ENCODE measurements at places on chromosomes 13 and 19.

- DNase-seq, result no peak
Observed at GRCh38 chr19:48728911-48729664, 9.6 kb upstream of the MAMSTR start.

DNA sequence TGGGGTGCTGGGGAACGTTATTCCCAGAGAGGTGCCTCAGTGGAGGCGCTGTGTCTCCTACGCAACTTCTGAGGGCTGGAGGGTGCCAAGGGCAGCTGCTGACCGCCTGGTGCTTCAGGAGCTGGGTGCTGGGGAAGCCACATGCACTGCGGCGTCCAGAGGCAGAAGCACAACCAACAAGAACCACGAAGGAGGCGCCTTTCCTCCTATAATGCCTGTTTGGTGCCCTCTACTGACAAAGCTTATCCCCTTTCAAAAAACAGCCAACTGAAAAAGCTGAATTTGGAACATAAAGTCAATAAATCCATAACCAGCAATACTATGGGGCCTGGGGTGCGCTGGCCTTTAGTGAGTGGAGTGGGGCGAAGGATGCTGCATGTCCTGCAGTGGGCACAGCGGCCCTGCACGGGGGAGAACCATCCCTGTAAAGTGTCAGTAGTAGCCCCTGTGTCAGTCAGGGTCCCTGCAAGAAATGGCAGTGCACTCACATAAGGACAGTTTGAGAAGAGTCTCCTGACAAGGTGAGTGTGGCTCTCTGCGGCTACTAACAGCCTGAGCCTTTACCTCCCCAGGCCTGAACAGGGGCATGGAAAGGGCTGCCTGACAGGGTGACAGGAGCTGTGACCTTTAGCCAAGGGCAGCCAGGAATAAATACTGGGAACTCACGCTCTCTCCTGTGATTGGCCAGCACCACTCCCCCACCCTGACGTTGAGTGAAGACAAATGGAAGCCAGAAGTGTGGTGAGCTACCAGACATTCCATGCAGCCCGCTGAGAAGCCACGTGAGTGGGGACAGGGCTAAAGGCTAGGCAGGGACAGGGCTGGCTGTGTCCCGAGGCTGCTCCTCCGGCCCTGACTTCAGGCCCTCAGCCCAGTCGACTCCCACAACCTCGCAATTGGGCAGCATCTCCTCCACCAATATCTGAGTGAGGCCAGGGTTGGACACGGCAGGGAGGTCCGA lies 4.5 kb upstream of the B3GNT8 start:
- no peak for DNase-seq

DNA sequence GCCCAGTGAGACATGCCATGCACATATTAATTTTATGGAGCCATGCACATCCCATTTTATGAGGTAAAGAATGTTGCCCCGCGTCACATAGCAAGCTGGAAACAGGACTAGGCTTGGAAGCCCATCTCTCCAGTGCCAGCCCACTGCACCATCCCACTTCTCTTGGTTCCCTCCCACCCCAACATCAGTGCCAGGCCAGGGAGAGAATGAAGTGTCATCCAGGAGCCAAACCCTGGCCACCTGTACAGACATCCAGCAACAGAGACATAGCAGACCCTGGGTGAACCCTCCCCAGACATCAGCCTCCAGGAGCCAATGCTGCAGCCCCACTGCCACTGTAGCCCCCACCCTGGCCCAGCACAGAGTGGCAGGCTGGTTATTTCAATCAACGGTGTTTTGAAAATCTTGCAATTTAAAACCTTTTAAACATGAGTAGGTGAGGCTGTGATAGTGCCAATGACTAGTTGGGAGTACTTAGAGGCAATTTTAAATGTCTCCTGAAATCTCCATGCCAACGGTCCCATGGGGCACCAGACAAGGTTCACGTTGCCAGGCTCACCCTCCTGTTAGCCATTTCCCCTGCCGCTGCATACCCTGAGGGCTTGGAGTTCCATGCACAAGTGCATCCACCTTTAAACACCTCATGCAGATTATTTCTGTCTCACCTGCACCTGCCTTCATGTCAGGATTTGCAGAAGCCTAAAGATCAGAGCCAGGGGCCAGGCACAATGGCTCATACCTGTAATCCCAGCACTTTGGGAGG lies 34.7 kb downstream of the VSTM2B start:
- DNase-seq, result peak; percentile 7

DNA sequence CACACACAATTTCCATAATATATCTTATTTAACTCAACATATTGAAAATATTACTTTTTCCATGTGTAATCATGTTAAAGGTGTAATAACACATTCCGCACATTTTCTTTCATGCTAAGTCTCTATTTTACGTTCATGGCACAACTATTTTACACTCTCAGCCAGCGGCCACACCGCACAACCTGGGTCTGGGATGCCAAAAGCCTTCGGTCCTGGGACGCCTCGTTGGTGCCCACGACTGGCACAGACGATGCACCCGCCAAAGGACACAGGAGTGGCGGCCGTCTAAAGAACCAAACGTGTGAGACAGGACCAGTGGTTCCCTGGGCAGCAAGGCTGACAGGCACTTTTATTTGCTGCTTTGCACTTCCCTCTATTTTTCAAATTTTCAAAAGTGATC lies 10.0 kb upstream of the PROZ start:
- DNase-seq, result peak; percentile 0

- no peak for DNase-seq
Observed at GRCh38 chr19:45216667-45217066, 28.5 kb downstream of the EXOC3L2 start.

- no peak for DNase-seq
Observed at GRCh38 chr19:33450689-33451088, 70.9 kb downstream of the PEPD start.

DNA sequence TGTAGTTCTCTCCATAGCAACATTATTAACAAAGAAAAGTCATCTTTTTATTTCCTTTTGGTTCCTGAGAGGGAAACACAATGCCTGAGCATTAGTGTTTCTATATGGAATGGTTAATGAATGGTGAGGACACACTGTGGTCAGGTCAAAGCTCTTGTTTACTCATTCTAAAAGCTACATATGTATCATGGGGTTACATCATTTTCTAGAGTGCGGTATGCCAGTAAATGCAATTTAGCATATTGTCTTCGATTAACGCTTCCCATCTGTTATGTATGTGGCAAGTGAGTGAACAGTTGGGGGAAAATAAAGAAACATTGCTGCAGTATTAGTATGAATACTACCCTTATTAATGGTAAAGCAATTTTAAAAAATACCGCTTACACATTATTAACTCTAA lies 1152.2 kb upstream of the SPRY2 start:
- no peak for DNase-seq

DNA sequence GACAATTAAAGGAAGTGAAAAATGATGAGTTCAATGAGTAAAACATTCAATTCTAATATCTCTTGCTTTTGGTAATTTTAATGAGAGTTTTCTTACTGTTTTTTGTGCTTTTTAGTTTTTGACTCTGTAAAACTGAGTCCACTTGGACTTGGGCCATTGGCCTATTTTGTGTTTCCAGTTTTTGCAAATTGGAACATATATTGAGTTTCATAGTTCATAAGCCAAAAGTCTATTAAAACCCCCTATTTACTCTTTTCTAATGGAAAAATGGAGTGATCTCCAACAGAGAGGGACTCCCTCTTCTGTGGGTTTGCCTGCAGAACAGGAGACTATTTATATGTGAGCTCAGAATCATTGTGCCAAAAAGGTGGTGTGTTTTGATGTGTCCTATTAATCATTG lies 219.7 kb upstream of the SPRY2 start:
- DNase-seq, result no peak
